ENCODE measurements at places on chromosomes 16 and 17.

- no peak for DNase-seq
These were observed 40.5 kb downstream of the ANKRD11 start for GRCh38 chr16:89449726-89450335.

DNA sequence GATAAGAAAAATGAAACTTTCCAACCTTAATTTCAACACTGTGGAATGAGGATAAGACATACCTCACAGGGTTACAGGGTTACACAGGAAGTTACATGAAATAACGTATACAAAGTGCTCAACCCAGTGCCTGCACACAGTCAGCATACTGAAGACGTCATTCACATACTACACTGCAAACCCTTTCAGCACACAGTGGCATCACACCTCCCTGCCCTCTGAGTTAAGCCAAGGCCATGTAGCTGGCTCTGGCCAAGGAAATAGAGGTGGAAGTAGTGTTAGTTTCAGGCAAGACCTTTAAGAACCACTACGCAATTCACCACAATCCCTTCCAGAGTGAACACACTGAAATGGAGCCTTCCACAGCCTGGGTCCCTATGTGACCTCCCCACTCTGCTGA lies 46.6 kb upstream of the GSG1L start:
- no peak for DNase-seq

GRCh38 chr17:11182430-11182829 lies 58.6 kb upstream of the SHISA6 start:
- no peak for DNase-seq

DNA sequence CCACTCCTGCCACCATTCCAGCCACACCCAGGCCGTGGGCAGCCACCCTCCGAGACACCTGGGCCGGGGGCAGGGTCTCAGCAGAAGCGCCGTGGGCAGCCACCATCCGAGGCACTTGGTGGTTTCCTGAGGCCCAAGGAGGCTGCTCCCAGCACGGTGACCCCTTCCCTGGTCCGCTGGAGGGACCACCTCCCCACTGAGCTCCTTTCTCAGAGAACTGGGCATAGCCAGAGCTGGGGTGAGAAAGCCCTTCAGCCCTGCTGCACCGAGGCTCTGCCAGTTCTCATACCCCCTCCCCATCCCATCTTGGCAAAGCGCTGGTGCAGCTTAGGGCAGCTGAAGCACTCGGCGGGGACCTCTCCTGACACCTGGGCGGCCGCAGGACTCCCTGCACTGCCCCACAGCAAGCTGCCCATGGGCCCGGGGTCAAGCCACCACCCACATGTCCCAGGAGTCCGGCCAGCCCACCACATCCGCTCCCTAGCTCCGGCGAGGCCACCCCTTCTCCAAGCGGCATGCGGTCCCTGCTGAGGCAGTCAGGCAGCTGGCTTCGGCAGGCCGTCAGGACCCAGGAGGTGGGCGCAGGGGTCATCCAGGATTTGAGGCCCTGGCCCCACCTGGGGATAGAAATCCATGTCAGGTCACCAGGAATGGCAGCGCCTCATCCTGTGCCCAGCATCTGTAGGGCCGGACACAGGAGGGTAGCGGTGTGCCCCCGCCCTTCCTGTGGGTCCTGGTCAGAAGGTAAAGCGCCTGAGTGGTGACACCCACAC lies 1.3 kb upstream of the CYBA start:
- DNase-seq: no peak

DNA sequence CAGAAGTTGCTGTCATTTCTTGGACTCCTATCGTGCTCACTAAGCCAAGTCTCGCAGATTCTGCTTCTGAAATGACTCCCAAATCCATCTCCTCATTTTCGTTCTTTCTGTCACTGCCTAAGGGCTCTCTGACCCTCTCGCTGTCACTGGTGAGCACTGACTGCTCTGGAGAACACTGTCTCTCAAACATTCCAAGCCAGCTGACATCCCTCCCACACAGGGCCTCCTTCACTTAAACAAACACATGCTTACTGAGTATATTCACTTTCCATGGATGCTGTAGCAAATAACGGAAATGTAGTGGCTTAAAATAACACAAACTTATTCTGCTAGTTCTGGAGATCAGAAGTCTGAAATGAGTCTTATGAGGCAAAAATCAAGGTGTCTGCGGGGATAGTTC lies 18.8 kb downstream of the CACNG1 start:
- no peak for DNase-seq

DNA sequence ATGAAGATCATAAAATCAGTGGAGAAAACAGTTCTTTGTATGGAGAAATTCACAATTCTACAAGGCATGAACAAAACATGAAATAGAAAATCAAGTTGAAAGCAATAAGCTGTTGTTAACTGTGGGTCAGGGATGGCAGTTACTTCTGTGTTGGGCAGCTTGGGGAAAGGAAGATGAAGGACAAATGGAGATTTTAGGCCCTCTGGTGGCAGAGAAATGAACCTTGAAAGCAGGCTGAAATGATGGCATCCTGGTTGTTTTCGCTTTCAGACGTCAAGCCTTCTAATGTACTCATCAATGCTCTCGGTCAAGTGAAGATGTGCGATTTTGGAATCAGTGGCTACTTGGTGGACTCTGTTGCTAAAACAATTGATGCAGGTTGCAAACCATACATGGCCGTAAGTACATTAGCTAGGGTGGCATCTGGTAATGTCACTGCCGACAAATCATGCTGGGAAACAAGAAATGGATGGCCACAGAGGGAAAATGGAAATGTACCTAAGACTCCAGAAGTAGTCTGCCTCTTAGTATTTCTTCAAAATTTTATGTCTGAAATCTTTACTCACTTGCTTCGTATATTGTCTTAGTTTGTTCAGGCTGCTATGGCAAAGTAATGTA lies 108.9 kb downstream of the MAP2K6 start:
- DNase-seq: no peak

- DNase-seq: no peak
These were observed 65.7 kb upstream of the LYRM9 start for GRCh38 chr17:27958708-27959381.

- DNase-seq: no peak
These were observed 4.4 kb downstream of the CFAP97D1 start for GRCh38 chr17:43784628-43785101.

DNA sequence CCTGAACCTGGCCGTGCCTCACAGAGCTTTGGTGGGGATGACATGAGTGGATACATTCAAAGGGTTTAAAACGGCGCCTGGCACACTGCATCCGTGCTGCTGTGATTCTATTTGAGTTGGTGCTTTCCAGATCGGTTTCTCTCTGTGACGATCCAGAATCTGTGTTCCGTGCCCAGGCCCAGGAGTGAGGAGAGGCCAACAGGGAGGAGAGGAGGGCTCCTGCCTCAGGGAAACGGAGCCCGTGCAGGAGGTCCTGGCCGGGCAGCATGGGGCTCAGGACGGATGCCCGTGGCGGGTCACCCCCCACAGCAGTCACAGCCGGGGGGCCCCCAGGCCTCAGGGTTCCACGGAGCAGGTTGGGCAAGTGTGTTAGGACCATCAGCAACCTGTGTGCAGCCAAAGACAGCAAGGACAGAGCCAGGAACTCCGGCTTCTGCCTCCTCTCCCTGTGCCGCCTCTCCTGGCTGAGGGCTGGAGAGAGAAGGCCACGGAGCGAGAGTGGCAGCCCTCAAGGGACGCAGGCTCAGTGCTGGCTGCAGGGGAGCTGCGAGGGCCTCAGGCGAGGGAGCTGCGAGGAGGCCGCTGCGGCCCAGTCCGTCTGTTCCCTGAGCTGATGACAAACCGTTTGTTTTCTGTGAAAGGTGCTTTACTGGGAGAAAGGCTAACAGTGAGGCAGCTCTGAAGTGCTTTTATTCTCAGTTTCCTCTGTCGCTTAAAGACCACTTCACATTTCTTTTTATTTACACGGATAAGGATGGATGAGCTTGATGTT lies 99.3 kb downstream of the METRNL start:
- no peak for DNase-seq

- no peak for DNase-seq
These were observed 75.4 kb upstream of the ZNF750 start for GRCh38 chr17:82915010-82915756.

DNA sequence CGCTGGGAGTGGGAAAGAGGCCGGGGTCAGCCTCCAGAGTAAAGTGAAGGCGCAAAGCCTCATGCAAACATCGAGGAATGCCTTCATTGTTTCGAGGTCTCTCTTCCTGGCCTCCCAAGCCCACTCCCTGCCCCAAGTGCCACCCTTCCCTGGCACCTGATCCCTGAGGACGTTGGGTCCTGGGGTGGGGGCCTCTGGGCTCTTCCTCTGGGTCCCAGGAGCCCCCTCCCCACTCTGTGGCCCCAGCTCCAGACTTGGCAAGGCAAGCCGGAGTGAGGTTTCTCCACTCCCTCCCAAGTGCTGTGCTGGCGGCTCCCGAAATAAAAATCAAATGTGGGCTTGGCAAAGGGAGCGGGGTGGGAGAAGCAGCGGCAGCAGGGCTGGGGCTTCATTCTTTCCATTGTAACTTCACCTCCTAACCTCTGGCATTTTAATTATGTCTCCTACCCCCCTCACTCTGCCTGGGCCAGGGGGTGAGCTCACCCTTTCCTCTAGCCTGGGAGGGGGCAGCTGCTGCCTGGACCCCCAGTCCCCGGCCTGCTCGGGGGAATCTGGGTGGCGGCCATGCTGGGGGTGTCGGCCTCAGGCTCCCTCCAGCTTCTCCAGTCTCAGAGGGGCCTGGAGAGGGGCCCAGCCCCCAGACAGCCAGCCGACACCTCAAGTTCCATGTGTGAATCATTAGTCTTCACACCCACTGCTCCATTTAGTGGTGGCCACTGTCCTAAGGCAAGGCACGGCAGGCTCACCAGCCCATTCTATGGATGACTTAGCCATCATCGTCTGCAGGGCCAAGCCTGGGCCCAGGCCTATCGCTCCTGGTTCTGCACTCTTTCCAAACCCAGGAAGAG lies 14.6 kb upstream of the TMEM92 start:
- DNase-seq: no peak

- DNase-seq: no peak
These were observed 130.8 kb downstream of the GAS7 start for GRCh38 chr17:10067446-10068143.

- no peak for DNase-seq
These were observed 141.1 kb downstream of the RGS9 start for GRCh38 chr17:65278050-65278819.

DNA sequence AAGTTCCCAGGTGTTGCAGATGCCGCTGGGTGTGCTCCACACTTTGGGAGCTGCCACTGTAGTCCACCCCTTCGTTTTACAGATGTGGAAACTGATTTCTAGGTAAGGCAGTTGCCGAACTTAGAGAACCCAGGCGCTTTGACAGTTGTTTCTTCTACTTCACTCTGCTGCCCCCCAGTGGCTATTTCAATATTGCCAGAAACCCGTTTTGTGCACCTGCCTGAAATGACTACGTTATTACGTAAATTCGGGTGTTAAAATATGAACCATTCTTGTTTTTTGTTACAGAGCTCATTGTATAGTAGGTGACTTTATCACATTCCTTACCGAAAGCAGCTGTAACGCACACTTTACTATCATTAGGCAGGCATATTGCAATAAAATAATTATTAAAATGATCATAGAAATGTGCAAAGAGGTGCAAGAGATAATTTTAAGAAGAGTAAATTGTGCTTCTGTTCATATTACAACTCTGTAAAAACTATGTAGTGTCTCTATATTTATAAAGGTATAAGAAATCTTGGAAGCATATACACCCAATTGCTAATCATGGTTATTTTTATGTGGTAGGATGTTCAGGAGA lies 44.9 kb downstream of the OTOA start:
- no peak for DNase-seq

DNA sequence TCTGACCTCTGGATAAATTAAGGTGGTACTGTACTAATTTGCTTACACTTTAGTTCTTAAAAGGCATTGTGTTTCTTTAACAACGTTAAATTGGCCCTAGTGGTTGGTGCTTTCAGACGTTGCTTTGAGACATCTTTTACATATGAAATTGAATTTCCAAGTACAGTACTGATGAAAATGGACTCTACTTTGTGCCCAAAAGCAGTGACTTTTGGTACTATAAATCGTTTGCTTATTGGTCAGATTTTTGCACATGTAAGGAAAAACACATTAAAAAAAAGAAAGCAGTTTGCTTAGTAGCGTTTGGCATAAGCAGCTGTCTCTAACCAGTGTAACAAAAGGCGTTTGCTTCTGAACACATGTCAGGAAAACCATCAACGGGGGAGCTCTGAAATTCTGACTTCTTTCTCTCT lies 139.6 kb downstream of the CDK5R1 start:
- DNase-seq: no peak

GRCh38 chr16:30665155-30665829 lies 7.1 kb downstream of the FBRS start:
- no peak for DNase-seq

GRCh38 chr17:75632428-75632827 lies 806 bp upstream of the SMIM5 start:
- DNase-seq: no peak

DNA sequence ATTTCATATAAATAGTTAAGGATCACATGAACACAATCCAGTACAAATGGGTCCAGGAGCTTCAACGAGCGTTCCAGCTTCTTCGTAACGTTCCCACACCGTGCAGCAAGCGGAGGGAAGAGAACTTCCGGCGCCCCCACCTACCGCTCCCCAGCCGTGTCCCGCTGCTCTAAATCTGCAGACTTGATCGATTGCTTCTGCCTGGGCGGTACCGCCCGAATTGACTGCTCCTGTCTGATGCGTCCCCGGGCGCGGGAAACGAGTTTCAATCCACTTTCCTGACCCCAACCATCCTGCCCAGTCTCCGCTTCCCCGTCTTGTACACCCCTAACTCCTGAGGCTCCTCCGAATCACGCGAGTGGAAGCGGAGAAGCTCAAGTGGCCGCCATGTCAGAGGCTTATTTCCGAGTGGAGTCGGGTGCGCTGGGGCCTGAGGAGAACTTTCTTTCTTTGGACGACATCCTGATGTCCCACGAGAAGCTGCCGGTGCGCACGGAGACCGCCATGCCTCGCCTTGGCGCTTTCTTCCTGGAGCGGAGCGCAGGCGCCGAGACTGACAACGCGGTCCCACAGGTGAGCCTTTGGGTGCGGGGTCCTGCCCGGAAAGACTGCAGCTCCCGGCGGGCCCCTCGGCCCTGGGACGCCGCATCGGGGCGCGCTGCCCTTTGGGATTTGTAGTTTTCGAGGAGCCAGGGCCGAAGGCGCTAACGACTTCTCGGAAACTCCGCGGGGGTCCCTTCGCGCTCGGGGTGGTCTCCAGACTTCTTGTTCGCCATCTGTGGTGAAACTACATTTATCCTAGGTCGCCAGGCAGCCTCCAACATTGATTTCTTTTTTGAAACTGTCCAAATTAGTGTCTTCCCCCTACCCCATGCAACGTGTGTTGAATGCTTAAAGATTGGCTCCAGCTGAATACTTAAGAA lies at the start of gene GINS3:
Gene GINS3, plus strand, starts transcription at position 257 of the 923 bp plus-strand sequence. Its CDS starts 131 bp downstream, at position 388.
- peak; percentile 32 for DNase-seq

- no peak for DNase-seq
These were observed 39.3 kb downstream of the CIBAR2 start for GRCh38 chr16:85072947-85073346.

All from cortex of kidney (tissue), 1 donor.